ENCODE measurements at places on chromosomes 1 and 21.

GRCh38 chr1:66562561-66562960, 28.6 kb downstream of the SGIP1 start:
- DNase-seq, result no peak

DNA sequence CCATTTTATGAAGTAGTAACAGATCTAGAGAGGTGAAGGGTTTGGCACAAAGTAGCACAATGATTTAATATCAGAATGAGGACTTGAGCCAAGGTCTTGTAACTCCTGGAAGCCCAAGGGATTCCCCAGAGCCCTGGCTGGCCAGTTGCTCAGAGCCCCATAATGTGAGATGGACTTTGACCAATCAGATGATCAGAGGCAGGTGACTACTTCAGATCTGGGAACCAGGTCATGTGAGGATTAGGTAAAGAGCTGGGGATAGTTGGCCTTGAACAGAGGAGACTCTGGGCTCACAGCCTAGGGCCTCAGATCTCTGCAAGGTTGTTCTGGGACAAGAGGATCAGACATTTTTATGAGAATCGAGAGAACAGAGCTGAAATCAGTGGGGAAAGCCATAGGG, 18.9 kb downstream of the SHISAL2A start:
- no peak for DNase-seq

- no peak for DNase-seq
These were observed 3.6 kb upstream of the PLEKHG5 start for GRCh38 chr1:6495041-6495441.

GRCh38 chr1:88799491-88799890, 91.9 kb downstream of the GTF2B start:
- no peak for DNase-seq

DNA sequence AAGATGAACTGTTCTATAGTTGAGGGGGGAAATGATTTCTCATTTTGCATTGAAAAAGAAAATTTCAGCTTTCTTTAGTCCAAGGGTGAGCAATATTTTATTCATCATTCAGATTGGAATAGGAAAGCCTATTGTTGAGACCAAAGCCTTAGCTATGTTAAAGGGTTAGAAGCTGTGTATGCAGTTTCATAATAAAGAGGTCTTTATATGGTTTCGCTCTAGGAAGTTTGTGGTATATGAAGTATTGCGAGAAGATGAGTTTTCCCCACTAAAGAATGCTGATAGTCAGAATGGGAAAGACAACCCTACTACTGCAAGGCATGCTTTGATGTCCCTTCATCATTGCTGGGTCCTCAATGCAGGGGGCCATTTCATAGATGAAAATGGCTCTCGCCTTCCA, 28.6 kb downstream of the UAP1 start:
- DNase-seq, result no peak

- peak; percentile 45 for DNase-seq
These were observed 25.9 kb downstream of the PCNX2 start for GRCh38 chr1:233269656-233270055.

DNA sequence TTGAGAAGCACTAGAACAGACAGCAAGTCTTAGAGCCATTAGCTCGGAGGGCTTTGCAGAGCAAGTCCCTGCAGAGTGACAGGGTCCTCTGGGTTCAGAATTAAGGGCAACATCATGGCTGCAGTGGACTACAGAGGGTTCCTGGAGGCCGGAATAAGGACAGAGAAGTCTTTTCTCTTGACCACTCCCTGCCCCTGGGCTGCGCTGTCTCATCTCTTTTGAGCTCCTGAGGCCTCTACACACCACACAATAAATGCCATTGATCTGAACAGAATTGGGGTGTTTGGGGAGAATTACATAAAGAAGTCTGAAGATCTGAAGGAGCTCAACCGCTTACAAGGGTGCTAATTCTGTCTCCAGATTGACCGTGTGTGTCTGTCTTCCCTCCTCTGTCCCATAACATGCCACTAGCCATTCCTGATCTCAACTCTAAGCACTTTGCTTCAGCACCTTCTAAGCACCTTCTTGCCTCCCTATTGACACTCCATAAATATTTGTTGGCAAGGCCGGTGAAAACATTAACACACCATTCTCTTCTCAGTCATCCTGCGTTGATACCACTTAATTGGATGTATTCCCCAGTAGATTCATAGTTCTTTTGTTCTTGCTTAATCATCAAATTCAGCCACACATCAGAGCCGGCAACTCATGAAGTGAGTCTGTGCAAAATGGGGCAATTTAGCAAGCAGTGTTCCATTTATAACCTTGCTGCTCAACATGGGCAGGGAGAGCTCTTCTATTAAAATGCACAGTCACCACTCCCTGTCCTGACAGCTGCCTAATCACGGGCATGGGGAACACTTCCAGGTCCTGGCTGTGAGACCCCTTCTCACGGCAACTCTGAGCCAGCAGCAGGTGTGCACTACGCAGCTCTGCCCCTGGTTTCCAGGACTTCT, 49.7 kb downstream of the NMNAT2 start:
- DNase-seq, result no peak

GRCh38 chr1:18554099-18554498, 73.4 kb downstream of the KLHDC7A start:
- DNase-seq, result no peak

- DNase-seq, result no peak
These were observed 2.7 kb downstream of the USP25 start for GRCh38 chr21:15732290-15732995.

DNA sequence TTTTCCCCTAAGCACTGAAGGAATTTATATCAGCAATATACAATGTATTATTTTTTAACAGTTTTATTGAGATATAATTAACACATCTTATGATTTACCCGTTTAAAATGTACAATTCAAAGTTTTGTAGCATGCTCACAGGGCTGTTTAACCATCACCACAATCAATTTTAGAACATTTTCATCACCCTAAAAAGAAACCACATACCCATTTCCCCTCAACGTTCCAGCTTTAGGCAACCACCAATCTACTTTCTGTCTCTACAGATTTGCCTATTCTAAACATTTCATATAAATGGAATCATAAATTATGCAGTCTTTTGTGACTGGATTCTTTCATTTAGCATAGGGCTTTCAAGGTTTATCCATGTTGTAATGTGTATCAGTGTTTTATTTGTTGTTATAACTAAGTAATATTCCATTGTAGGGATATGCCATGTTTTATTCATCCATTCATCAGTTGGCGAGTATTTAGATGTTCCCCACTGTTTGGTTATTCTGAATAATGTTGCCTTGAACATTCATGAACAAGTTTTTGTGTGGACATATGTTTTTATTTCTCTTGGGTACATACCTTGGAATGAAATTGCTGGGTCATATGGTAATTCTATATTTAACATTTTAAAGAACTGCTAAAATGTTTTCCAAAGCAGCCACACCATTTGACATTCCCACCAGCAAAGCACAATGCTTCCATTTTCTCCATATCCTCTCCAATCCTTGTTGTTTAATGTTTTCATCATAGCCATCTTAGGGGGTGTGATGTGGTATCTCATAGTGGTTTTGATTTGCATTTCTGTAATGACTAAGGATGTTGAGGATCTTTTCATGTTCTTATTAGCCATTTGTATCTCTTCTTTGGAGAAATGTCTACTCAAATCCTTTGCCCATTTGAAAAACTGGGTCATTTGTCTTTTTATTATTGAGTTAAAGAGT, 188.5 kb downstream of the TM2D1 start:
- no peak for DNase-seq

DNA sequence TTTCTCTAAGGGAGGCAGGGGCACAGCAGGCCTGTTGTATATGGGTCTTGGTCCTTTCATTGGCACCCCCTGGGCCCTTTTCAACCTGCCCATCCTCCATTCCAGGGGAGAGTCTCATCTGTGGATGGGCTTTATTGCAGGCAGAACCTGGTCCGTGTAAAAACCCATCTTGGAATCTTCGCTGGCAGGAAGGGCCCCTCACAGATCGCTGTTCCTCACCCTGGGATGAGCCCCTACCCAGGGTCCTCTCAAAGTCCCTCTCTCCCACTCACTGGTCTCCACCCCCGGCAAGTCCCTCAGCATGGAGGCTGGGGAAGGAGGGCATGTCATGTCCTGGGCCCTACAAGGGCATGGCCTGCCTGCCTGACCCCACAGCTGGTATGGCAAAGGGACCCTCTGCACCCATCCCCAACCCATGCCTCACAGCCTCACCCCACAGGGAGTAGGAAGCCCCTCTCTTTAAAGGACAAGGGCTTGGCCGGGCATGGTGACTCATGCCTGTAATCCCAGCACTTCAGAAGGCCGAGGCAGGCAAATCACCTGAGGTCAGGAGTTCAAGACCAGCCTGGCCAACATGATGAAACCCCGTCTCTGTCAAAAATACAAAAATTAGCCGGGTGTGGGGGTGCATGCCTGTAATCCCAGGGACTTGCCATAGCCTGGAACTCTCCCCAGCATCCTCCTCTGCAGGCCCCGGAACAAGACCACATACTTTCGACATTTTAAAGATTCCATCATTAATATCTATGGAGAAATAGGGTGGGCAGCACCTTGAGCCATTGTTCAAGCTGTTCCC, 13.2 kb upstream of the CDA start:
- DNase-seq, result no peak

- DNase-seq, result no peak
These were observed 25.1 kb downstream of the RRP1B start for GRCh38 chr21:43684424-43684823.

- no peak for DNase-seq
These were observed 145.2 kb downstream of the ADSS2 start for GRCh38 chr1:244306544-244306943.

GRCh38 chr1:197910120-197910991, 6.8 kb upstream of the LHX9 start:
- DNase-seq, result no peak

- DNase-seq, result peak; percentile 24
These were observed 748 bp downstream of the PPP1R15B start for GRCh38 chr1:204410688-204411450.

GRCh38 chr1:94807742-94808491, 12.2 kb upstream of the SLC44A3 start:
- no peak for DNase-seq

GRCh38 chr1:29437946-29438345, 201.6 kb downstream of the PTPRU start:
- no peak for DNase-seq

GRCh38 chr1:18734001-18734400, 103.4 kb downstream of the PAX7 start:
- no peak for DNase-seq

DNA sequence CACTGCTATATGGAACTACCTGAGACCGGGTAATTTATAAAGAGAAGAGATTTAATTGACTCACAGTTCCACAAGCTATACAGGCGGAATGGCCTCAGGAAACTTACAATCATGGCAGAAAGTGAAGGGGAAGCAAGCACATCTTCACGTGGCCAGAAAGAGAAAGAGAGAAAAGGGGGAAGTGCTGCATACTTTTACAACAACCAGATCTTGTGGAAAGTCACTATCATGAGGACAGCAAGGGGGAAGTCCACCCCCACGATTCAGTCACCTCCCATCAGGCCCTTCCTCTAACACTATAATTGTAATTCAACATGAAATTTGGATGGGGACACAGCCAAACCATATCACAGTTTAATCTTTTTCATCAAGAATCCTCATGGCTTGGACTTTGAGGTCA, 339.2 kb upstream of the AJAP1 start:
- no peak for DNase-seq

DNA sequence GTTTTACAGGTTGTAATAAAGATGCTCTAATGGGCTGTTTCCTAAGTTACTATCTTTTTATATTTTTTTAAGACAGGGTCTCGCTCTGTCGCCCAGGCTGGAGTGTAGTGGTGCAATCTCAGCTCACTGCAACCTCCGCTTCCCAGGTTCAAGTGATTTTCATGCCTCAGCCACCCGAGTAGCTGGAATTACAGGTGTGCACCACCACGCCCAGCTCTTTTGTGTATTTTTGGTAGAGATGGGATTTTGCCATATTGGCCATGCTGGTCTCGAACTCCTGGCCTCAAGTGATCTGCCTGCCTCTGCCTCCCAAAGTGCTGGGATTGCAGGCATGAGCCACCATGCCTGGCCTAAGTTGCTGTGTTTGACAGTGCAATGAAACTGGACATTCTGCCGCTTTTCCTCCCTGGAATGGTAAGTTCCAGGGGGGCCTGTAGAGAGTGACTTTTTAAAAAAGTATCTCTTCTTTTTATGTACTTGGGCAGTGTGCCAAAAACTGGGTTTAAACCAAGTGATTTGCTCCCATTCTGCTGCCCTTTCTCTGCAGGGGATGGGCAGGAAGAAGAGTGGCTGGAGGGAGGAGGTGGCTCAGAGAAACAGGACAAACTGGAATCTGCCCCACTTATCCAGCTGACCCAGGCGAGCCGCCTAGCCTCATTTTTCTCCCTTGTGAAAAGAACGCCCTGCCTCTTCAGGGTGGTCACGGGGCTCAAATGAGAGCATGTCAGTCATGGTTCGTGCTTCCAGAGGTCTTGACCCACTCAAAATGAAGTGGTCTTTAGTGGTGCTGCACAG, 2.3 kb downstream of the SLC37A1 start:
- DNase-seq, result no peak

DNA sequence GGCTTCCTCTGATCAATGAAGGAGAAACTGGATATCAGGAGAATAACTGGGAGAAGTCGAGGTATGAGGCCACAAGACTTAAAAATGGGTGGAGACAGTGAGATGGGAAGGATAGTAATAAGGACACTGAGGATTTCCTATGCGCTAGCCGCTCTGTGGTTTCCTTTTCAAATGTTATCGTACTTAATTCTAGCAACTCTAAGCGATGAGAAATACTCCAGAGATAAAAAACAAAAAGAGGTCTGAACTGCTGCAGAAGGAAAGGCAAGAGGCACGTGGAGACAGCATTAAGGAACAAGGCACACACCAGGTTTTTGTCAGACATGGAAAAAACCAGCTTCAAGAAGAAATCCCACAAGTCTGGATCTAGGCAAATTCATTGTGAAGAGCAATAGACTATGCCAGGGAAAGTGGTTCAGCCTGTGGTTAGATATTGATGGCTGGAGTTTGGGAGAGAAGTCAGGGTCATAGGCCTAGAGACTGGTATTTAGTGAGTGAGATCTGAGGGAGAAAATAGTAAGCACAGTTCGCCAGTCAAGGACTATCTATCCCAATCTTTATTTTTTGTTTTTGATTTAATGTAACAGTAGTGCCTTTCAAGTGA, 5.3 kb downstream of the CLCA2 start:
- DNase-seq, result peak; percentile 24

- DNase-seq, result no peak
These were observed 3.3 kb downstream of the CCSAP start for GRCh38 chr1:229339520-229339919.

GRCh38 chr1:163168053-163168452, 34.7 kb downstream of the RGS5 start:
- peak; percentile 100 for DNase-seq

DNA sequence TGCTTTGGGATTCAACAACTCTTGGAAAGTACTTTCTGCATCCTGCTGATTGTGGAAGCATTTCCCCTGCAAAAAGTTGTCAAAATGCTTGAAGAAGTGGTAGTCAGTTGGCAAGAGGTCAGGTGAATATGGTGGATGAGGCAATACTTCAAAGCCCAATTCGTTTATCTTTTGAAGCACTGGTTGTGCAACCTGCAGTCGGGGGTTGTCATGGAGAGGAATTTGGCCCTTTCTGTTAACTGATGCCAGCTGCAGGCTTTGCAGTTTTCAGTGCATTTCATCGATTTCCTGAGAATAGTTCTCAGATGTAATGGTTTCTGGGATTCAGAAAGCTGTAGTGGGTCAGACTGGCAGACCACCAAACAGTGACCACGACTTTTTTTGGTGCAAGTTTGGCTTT, 47.6 kb upstream of the GJA5 start:
- DNase-seq, result no peak

Data from fibroblast of skin of right quadriceps (primary cell).